ENCODE measurements at places on chromosomes 2 and 18.

- DNase-seq: no peak
Measured at GRCh38 chr18:37430357-37431076, 135.1 kb downstream of the CELF4 start.

DNA sequence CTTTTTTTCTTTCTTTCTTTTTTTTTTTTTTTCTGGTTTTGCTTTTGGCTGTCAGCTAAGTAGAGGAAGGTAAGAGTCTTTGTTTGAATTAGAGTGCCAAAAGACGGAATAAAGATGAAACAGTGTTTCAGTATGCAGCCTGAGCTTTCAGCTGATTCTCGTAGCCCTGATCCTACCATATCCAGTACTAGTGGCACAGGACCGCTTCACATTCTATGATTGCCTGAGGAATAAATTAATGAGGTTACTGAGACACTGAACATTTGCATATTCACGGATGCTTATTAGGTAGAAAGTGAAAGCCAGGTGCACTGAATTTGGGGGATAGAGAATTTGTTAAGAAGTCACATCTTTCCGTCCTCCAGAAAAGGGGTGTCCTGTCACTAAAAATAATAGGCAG is 421.5 kb upstream of the POU3F3 start:
- DNase-seq: no peak

- DNase-seq: no peak
Measured at GRCh38 chr2:240155745-240156390, 15.4 kb upstream of the OTOS start.

DNA sequence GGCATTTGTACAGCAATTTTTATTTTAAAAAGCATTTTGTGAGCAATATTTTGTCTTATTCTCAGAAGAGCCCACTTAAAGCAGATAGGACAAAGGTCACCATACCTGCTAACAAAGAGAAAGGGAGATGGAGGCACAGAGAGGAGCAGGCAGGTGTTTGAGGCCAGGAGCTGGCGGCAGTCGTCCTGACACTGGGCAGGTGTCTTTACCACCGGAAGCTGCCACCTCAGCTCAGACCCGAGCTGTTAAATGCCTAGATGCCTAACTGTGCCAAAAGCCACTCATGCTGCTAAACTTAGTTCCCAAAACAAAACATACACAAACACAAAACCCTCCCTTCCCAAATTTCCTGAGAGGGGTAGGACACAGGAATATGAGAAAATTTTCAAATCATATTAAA is 120.9 kb downstream of the CNTNAP5 start:
- no peak for DNase-seq

- no peak for DNase-seq
Measured at GRCh38 chr18:79366177-79367094, 29.3 kb upstream of the NFATC1 start.

- no peak for DNase-seq
Measured at GRCh38 chr2:210230518-210230917, 5.3 kb upstream of the ACADL start.

DNA sequence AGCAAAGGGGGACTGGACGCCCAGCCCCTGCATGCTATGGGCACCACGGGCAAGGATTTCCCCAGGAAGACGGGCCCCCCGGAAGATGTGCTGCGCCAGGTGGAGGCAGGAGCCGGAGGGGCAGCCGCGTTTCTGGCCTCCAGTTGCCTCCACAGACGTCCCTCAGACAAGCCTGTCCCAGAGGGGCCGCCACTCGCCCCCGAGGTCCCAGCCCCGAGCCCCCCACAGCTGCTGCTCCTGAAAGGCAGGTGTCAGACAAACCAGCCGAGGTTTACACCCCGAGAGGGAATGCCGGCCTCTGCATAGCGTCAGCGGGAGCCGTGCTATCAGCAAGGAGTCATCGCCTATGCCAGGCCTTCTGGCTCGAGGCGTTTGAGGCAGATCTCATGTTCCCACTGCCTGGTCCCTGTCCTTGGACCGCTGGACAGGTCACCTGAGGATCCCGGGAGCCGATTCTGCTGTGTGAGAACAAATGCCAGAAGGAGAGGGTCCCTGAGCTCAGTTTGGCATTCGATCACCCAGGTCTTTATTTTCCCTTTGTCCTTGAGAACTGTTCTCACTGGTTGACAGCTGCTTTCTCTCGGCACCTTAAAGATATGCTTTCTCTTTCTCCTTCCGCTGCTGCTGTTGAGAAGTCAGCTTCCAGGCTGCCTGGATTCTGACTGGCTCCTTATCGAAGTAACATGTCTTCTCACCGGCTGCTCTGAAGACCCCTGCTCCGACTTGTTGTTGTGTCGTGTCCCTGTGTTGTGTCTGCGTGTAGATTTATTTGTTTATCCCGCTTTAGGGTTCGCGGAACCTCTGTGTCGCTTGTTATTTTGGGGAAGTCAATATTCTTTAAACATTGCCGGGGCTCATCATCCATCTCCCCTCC is 20.6 kb downstream of the CROCC2 start:
- DNase-seq: peak; percentile 1

DNA sequence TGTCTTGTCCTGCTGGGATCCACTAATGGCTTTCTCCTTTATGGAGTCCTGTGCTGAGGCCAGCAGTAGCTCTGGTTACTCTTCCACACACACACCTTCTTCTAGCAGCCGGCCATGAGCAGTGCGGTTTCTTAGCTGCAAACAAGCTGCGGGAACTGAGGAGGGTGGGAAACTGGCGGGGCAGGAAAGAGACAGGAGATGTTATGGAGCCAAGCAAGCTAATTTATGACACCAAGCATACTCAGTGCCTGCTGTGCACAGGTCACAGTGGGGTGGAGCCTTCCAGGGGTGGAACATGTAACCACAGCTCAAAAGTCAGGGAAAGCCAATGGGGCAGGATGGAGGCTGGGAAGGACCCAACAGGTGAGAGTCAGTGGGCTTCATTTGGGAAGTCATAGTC is 180.8 kb downstream of the FAM210A start:
- no peak for DNase-seq

GRCh38 chr2:169237286-169237685 is 125.0 kb downstream of the LRP2 start:
- DNase-seq: no peak

DNA sequence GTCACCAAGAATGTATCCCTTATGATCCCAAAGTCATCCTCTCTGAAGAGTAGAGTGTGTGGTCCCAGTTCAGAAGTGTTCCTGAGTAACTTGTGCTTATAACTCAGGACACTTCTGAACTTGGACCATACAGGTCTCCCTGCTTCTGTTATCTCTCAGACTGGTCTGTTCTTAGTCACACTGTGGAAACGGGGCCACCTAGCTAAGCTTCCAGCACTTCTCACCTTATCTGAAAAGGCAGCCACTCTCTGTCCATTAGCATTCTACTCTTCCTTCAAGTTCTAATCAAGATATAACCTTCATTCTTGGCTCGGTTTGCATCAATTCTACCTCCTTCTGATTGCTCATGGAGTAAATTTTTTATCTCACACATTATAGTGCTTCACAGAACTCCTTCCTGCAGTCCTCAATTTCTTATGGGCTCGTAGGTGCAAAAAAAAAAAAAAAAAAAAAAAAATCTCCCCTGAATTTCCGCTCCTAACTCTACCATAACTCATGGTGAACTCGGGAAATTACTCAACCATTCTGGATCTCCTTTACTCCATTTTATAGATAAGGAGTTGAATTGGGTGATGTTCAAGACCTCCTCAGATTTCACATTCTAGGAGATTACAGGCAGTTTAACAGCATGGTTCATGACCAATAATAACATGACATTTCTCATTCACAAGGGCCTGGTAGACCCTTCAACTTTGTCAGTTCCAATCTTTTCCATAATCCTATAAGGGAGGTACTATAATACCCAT is 108.4 kb downstream of the TACR1 start:
- no peak for DNase-seq

DNA sequence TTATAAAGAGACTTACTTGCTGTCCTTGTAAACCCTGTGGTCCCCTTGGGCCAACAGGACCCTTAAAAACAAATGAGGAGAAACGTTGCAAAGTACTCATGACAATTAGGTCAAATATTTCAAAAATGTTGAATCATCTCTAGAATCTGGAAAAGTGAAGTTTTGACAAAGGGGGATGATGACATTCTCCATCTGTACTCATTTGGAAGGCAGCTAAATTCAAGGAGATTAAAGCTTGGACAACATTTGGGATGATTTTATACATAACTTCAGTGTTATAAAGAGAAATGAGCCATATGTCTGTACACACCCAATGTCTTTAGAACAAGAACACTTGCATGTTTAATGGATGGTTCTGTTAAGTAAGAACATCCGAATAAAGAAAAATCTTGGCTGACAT is 92.9 kb downstream of the COL5A2 start:
- no peak for DNase-seq

DNA sequence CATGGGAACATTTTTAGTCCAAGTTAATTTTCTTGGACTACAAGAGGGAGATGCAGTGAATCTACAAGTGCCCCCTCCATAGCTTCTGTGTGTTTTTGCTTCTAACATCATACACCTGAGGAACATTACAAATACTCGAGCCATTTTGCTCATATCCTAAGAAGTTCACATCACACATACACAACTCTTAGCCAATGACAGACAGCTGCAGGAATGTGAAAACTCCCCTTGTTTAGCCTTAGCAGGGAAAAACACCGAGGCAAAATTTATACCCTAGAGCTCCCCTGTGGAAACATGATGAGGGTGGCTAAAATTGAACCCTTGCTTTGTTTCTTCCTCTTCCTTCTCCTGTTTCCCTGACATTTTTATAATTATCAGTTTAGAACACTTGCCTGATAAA is 928.3 kb upstream of the NRXN1 start:
- DNase-seq: no peak

DNA sequence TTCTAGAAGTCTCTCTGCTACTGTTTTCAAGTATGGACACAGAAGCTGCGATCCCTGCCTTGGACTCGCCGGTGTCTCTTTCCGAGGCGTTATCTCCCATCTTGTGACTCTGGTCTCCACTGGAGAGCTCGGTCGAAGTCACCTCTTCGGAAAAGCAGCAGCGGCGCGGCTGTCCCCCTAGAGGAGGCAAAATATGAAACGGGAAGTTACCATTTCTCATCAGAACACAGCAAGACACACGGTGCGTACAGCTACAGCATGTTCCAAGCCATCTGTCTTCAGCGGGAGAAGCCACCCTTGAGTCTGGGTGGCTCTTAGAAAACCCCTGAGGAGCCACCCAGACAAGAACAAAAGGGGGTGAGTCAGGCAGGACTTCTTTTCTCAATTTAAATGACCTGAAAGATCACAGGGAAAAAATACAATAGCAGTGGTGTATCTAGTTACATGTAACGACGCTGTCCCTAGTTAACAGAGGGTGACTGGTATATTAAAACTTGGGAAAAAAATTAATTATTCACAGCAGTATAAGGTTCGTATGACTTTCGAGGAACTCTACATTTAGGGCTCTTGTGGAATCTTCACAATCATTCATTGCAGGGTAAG is 114.8 kb downstream of the ZNF516 start:
- no peak for DNase-seq

DNA sequence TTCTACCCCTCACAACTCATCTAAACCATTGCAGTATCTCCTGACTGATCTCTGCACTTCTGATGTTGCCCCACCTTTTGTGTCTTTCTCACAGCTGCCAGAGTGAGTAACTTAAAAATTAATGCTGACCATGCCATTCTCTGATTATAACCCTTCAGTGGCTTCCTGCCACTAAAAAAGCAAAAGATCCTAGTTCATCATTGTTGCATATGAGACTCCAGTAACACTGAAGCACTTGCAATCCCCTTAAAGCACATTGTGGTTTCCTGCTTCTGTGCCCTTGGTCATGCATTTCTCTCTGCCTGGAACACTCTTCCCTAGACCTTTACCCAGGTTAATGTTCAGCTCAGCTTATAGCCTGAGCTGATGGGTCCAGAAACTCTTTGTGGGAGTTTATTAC is 95.1 kb upstream of the WDSUB1 start:
- no peak for DNase-seq

All from effector CD4-positive, alpha-beta T cell (primary cell).